ENCODE measurements at places on chromosomes 5 and 9.

- DNase-seq = peak; percentile 53
These were observed 242.3 kb upstream of the PTGER4 start for GRCh38 chr5:40437452-40437861.

- no peak for DNase-seq
These were observed 20.7 kb upstream of the CTSV start for GRCh38 chr9:97059626-97060025.

GRCh38 chr5:145350513-145350912 is 484.6 kb downstream of the PRELID2 start:
- no peak for DNase-seq

DNA sequence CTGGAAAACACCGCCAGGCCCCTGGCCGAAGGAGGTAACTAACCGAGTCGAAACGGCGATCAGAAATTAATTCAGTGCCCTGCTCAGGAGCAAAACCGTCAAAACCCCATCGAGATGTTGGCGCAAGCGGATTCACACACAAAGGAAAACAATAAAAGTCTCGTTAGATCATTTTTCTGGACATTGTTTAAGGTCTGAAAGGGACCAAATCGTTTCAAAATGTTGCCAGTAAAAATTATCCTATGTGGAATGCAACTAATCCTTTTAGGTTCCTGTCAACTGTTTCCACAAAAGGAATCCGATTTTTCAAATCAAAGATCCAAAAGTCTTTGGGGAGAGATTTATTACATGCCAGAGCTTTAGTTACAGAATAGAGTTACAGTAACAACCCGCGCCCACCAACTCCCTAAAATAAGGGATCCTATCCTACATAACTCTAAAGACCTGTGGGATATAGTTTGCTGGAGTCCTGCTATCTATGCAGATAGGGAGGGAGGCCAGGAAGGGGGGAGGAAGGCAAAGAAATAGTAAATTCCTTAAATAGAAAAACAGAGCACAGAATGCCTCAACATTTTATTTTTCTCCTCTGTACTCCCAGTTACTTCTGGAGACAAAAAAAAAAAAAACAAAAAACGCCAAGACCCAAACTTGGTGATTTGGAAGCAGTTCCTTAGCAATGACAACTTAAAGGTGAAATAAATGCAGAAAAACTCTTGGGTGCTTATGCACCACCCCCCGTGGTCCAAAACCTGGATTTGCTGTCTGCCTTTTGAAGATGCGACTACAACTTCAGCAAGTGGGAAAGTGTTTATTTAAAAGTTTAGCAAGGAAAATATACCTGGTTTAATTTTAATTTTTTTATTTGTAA is 10.6 kb downstream of the FOXD1 start:
- DNase-seq = no peak

DNA sequence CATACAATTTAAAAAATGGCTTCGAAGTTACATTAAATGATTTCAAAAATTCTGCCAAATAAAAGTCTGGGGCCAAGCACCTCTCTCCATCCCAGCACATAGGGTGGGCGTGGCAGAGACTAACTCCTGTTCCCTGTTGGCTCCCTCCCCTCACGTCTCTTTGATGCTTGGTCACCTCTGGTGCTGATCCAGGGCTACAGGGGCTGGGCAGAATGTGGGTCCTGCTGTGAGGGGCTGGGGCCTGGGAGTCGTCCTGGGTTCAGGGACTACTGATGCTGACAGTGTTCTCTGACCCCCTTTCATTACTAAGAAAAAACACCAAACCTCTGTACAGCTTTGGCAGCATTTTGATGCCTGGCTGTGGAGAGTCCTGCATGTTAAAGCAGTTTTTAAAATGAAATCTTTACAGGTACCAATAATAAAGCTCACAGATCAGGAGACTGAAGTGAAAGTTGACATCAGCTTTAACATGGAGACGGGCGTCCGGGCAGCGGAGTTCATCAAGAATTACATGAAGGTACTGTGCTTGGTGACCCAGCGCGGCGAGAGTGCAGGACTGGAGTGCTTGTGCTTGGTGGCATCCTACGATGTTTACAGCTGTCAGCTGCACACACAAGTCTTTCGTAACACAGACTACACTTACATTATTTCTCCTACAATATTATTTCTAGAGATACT is 29.0 kb downstream of the TENT4A start:
- no peak for DNase-seq

GRCh38 chr9:84839541-84839940 is 170.0 kb downstream of the NTRK2 start:
- no peak for DNase-seq

DNA sequence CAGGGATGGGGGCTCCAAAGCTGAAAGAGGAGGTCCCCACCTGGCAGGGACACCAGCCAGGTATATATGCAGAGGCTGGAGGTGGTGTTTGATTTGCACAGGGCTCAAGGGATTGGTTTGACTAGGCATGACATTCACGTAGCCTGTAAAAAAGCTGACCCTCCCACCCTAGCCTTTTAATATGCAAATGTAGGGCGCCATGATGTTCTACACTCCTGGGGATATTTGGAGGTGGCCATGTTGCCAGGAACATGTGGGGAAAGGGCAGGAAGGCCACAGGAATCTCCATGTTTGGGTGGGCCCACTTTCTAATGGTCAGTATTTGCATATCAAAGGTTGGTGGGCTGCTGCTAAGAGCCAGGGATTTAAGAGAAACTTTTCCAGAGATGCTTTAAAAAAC is 12.0 kb upstream of the THG1L start:
- DNase-seq = no peak

GRCh38 chr5:139755892-139756671 is 39.5 kb upstream of the PSD2 start:
- DNase-seq = no peak

GRCh38 chr5:849651-850301 is 1.0 kb downstream of the ZDHHC11 start:
- DNase-seq = peak; percentile 36

DNA sequence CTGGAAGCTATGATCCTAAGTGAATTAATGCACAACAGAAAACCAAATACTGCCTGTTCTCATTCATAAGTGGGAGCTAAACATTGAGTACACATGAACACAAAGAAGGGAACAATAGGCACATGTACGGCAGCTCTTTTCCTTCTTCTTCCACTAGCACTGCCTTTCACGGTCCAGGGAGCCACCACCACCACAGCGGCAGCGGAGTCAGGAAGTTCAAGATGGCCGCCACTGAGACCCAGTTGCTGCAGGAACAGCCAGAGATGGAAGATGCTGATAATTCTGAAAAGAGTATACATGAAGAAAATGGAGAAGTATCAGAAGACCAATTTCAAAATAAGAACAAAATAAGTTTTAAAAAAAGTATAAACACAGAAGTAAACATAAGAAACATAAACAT is 39.5 kb upstream of the TNFSF15 start:
- DNase-seq = no peak

GRCh38 chr5:53319315-53319714 is 161.1 kb upstream of the FST start:
- DNase-seq = no peak

GRCh38 chr9:13070612-13071595 is 208.6 kb downstream of the MPDZ start:
- no peak for DNase-seq

DNA sequence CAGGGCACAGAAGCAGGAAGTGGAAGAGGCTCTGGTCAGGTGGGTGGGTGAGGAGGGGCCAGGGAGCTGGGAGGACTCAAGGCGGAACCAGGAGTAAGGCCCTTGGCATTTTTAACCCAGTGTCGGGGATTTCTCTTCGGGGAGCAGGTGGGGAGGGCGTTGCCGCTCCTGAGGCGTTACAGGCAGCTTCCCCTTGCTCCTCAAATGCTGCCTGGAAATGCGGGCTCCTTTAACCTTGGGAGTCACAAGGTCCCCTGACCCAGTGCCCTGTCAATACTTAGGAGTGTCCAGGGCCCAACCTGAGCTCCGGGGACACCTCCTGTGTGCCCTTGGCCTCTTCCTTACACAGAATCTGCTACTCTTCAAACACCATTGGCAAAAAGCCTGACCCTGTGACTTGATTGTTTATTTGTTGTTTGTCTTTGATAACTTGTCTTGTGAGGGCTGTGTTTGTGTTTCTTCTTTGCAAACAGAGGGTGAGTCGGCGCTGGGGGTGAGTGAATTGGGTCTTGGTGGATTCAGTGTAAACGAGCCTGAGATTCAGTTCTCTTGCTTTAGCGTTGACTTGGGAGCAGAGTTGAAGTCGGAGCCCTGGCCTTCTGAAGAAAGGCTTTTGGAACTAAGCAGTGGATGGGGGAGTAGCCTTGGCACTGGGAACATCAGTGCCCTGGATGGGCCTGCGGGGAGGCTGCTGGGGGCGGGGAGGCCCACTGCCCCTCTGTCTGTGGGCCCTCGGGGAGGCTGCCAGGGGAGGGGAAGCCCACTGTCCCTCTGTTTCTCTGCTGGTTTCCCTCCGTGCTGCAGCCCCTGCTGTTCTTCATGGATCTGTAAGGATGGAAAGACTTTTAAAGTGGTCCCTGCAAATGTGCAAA is 300.7 kb upstream of the IRX4 start:
- DNase-seq = no peak

GRCh38 chr5:132458226-132458560 is 32.4 kb downstream of the IRF1 start:
- no peak for DNase-seq

DNA sequence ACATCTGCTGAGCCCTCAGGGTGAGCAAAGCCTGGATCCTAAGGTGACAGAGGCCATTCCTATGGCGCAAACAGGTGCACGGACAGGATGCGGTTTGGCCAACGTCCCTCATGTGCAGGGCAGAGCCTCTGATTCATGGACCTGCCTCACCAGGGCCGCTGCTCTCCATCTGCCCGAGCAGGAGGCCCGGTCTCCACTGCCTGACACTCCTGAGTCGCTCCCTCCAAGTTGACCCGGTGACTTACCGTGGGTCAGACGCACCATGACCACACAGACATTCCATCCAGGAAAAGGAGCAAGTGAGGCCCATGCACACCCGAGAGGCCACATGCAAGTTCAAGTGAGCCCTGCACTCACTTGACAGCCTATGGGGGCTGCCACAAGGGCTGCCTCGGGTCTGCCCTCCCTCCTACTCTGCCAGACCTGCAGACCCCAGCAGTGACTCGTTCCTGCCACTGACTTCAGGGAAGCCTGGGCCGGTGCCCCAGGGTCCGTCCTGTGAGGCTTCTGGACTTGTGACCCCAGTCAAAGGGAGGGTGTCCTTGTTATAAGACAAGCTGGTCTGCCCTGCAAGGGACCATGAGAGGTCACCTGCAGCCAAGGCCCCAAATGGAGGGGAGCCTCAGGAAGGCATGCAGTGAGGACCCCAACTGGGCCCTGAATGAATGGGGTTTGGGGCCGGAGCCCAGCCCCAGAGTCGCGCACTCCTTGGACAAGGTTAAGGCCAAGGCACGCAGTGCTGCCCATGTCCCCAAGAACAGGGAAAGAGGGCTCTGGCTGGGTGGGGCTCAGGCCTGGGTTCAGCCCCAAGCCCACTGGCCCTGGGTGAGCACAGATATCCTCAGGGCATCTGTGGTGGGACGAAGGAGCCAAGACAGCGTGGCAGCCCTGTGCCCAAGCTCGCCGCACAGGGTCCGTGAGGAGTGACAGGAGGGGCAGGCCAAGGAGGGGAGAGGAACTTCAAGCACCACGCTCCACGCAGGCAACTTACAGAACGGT is 10.1 kb downstream of the BRD3OS start:
- DNase-seq = no peak

DNA sequence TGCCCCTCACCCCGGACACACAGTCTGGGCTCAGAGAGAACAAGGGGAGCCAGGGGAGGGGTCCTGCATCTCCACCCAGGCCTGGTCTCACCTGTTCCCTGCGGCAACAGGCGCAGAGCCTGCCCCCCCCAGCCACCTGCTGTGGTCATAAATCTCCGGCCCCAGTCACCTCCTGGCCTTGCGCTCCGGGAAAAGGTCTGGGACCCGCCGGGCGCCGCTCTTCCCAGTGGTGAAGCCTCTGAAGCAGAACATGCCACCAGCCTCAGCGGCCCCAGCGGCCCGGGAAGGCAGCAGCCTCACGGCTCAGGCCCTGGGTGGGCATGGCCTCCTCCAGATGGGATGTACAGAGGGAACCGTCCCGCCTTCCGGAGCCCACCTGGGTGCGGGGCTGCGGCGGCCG is 20.6 kb downstream of the NOTCH1 start:
- no peak for DNase-seq
